ENCODE measurements at places on chromosomes 7 and 10.

GRCh38 chr7:156456503-156457115 is 184.0 kb upstream of the RNF32 start:
- DNase-seq = no peak

GRCh38 chr7:8724080-8724718 is 290.8 kb downstream of the NXPH1 start:
- no peak for DNase-seq

DNA sequence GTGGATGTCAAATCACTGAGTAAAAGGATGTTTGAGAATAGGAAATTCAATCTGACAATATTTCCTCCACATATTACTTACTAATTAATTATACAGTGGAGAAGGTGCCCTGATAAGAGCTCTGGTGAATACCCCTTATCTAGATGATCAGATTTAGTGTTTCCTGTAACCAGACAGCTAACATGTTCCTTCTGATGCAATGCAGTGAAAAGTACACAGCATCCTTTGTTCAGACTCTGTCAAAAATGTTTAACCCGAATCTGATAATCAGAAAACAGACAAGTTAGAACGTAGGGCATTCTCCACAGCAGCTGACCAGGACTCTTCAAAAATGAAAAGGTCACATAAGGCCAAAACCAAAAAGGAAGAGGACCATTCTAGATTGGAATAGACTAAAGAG is 46.2 kb downstream of the WDR11 start:
- no peak for DNase-seq

DNA sequence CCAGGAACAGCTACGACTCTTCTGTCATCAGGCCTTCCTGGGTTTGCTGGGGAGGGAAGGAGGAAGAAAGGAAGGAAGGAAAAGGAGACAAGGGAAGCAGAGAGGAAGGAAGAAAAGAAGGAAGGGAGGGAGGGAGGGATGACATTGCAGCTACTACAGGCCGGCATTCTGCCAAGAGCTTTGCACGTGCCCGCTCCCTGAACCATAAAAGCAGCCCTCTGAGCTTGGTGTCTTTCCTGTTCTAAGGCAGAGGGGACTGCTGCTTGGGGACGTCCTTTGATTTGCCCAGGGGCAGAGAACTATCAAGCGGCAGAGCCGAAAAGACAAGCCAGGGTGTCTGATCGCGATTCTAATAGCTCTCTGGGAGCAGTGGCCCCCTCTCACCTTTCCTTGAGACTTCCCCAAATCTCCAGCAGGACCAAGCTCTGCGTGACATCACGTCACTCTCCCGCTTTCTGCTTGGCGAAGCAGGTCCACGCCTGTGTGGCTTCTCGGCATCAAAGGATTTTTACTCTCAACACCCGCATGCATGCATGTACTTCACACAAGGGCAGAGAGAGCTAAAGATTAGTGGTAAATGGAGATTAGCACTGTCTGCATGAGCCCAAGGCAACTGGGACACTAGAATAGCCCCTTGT is 167.8 kb upstream of the AUTS2 start:
- DNase-seq = no peak

- DNase-seq = no peak
These were observed 217.9 kb downstream of the ADARB2 start for GRCh38 chr10:1519391-1519790.

- no peak for DNase-seq
These were observed 123.9 kb downstream of the PRKG1 start for GRCh38 chr10:51198170-51198569.

DNA sequence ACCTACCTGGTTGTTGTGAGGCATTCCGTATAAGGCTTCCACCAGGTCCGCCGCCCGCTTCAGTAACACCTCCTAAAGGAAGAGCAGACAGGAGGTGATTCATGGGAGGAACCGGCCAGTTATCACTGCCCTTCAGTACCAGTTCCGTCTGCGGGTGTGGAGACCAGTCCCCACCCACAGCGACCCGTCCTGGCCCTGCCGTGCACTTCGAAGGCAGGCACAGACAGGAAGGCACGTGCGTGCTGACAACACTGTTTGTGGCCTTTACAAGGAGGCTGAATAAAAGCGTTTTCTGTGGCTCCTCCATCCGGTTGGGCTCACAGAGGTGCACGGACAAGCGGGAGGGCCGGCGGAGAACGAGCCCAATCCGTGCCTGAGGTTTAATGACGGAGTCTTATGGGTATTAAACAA is 120.9 kb downstream of the EBF3 start:
- DNase-seq = no peak

GRCh38 chr7:81232084-81232799 is 313.4 kb upstream of the SEMA3C start:
- no peak for DNase-seq

DNA sequence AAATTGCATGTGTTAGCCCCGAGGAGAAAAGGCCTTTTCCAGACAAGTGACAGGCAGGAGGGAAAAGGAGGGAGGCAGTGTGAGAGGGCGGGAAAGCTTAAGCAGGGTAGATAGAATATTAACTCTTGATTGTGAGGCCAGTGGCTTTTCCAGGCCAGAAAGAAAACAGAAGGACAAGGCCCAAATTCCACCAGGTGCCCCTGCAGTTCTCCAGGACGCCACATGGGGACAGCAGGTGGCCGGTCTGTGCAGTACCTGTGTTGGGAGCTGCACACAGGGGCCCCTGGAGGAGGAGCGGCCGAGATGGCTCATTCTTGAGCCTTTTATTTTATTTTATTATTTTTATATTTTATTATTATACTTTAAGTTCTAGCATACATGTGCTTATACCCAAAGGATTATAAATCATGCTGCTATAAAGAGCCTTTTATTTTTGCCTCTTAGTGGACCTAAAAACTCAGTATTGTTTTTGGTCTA is 141.3 kb upstream of the KLF14 start:
- DNase-seq = no peak

- no peak for DNase-seq
These were observed 282.3 kb downstream of the TFEC start for GRCh38 chr7:115748123-115748738.

Data from T-helper 1 cell (primary cell).